ENCODE measurements at places on chromosomes 5 and 9.
A peak's percentile ranks its signal among the peaks of the same experiment; 100 is the strongest.

DNA sequence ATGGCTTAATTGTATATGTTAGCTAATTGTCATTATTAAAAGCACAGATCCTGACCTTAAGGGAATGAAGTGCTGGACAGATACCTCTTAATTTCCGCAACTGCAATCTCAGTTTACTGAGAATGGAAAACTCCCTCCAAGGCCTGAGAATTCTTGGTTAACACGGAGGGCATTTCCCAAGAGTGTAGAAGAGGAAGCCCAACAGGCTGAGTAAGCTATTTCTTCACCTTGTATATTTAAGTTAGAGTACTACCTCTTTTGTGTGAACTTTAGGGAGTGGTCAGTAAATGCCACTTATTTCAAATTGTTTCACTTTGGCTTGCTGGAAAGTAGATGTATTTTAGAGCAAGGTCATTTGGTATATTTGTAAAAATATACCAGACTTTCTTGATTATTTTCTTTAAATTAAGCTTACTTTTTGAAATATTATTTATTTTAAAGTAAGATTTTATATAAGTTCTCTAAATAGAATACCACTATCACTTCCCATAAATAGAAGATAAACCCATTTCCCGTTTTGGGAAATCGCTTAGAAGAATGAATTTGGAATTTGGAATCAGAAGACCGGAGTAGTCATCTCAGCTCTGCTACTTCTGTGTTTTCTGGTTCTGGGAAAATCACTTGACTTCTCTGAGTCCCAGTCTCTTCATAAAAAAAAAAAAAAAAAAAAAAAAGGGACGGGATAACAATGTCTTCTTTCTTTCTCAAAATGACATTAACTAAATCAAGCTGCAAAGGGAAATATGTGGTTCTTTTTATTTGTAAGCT, 26.0 kb upstream of the C9orf72 start:
- no peak for DNase-seq

DNA sequence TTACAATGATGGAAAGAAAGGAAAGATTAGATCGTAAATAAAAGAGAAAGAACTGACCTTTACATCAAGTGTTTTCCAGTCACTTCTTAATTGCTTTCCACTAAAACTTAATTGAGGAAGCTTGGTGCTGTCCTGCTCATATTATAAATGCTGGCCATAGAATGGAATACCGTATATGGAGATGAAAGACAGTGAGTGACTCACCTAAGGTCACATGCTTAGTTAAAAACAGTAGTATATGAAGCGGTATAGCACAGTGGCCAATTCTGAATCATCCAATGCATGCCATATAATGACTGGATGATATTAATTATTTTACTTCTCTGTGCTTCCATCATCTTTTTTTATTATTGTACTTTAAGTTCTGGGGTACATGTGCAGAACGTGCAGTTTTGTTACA, 482.4 kb upstream of the SGCD start:
- DNase-seq = no peak

- DNase-seq = no peak
Measured at GRCh38 chr9:77731930-77732329, 83.8 kb upstream of the GNA14 start.

GRCh38 chr9:73137914-73138313, 13.8 kb upstream of the ANXA1 start:
- DNase-seq = no peak

GRCh38 chr9:94804316-94804715, 77.8 kb downstream of the AOPEP start:
- no peak for DNase-seq

- no peak for DNase-seq
Measured at GRCh38 chr5:55853041-55853670, 2.0 kb downstream of the IL31RA start.

- no peak for DNase-seq
Measured at GRCh38 chr9:69812068-69813000, 8.3 kb upstream of the CFAP95 start.

GRCh38 chr5:129082225-129083136, 12.1 kb upstream of the ISOC1 start:
- no peak for DNase-seq

GRCh38 chr5:76367623-76368371, 35.3 kb upstream of the IQGAP2 start:
- DNase-seq = no peak

DNA sequence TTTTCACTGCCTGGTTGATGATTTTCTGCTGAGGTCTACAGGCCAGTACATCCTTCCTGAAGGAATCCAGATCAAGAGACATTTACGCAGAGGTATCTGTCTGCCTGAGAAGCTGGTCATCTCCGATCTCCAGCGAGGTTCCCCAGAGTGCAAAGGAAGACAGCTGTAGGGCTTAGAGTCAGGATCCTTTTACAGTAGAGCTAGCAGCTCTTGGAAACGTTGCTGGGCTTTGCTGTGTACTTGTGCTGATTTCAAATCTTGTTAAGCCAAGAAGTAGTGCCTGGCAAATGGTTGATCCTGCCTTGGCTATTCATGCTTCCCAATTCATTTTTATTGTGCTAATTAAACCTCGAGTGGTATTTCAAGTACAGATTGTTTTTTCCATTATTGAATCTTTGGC, 48.9 kb downstream of the NTRK2 start:
- no peak for DNase-seq

DNA sequence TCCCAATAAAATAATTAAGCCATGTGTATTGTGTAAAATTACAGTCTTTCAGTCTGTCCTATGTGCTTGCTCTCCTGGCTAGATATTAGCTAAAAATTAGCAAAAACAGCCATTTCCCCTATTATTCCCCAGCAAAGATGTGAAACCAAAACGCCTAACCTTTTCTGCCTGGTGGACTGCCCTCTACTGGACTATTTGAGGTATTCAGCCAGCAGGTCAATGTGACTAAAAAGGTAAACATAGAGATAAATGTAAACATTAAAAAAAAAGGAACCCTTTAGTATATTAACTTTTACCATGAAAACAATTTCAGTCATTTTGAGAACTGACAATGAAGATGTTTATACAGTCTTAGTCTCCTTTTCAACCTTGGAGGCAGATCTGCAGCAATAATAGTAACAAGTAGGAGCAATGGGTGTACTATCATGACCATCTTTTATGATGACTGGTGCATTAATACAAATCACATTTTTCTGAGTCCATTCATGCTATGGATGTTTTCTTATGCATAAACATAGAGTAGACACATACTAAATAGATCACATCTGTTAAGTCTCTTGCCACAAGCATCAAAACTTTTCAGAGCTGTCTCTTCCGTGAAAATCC, 10.1 kb downstream of the ATG12 start:
- peak; percentile 32 for DNase-seq

GRCh38 chr5:176611435-176611834, 1.5 kb upstream of the GPRIN1 start:
- no peak for DNase-seq

DNA sequence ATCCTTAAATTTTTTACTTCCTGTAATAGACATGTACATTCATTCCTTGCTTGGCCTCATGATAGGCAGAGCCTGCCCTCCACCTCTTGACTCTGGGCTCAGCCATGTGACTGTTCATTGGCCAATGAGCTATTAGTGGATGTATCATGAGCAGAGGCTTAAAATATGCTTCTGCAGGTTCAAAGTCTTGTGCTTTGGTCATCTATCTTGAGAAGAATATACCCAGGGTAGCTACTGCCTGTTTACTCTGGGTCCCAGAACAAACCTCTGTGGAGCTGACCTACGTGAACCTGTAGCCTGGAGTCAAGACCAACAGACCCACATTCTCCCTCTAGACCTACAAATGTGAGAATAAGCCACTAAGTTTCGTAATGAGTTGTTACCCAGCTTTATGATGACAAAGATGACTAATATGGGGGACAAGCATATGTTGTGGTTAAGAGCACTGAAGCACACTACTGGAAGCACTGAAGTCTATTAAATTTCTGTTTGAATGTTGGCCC, 244.4 kb downstream of the MAST4 start:
- DNase-seq = peak; percentile 42

- no peak for DNase-seq
Measured at GRCh38 chr9:137891588-137892423, 14.2 kb downstream of the CACNA1B start.

- no peak for DNase-seq
Measured at GRCh38 chr9:22528485-22528884, 81.9 kb downstream of the DMRTA1 start.

DNA sequence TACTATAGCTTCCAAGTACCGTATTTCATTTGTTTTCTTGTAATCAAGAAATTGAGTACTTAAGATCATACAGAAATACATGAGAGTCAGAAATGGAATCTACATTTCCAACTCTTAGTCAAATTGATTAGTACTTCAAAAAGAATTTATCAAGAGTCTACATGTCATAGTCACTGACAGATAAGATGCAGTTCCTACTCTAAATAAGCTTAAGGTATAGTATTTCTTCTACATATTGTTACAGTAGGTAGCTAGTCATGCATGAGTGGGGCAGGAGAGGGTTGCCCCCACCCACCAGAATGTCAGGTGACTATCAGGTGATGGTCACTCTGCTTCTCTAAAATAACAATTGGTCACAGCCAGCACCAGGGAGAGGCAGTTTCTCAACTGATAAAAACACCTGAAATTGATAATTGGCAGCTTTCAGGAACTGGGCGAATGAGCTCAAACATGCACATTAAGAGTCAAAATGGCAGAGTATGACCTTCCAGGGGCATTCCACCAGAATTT, 2.9 kb downstream of the BAAT start:
- no peak for DNase-seq

DNA sequence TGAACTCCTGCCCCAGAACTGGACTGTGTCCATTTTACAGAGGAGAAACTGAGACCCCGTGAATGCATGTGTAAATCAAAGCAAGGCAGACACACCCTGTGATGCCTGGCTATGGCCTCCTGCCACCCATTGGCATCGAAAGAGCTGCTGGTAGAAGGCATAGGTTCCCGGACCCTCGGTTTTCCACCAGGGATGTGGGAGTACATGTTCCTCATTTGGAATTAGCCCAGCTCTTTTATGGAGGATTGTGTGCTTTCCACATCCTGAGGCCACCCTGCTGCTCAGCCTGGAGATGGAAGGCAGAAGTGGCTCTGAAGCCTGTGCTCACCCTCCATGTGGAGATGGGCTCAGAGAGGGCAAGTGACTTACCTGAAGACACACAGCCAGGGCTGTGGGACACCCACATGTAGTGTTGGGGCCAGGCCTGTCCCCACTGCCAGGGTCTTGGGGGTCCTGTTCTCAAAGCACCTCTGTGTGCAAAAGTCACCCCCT, 2.8 kb downstream of the SUSD3 start:
- no peak for DNase-seq

DNA sequence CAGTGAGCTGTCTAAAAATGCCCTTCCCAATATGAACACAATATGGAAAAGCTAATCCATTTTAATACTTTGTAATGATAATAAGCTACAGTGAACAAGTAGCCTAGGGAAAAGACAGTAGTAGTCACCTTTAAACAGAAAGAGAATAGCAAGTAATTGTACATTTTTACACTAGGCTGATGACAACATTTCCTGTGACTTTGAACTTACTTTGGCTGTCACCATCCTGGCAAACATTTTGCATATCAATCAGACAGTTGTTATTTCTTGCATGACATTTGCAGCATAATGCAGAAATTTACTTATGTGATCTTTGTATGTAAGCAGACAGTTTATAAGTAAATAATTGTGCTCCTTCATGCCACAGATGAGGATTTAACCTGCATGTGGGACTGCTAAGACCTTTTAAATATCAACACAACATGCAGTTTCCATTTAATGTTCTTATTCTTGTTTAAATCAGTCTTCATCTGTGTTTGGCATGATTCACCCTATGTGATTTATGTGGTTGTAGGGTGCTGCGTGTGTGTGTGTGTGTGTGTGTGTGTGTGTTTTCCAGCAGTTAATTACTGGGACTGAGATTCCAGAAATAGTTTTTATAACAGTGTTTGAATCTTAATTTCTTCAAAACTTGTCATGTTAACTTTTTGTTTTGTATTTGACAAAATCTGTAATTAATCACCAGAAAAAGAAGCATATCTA, 997.1 kb upstream of the ARRDC3 start:
- DNase-seq = no peak

DNA sequence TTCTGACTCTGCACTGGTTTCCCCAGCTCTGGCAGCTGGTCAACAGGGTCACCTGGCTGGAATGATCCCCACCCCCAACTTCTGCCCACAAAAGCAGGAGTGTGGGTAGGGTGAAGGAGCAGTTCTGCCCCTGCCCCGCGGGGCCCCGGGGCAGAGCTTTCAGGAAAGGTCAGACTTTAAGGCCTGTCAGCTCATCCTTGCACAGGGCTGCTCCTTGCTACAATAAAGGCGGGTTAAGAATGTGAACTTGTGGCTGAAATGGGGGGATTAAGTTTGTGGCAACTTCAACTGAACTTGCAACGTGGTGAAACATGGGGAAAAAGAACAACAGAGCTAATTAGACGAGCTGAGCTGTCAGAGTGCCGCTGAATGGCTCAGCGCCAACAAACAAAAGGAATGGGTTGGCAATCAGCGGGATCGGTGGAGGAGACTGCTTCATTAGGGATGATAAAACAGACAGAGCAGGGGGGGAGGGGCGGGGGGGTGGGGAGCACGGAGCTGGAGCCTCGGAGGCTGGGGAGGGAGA, 50.8 kb downstream of the CRB2 start:
- no peak for DNase-seq
